ENCODE measurements at places on chromosomes 6 and 20. TPM values are rescaled to one million over a fixed set of nuclear protein-coding genes. Genes with fewer than 3 reads are reported as not detected.

GRCh38 chr6:112029045-112029822, 24.7 kb upstream of the CCN6 start:
- DNase-seq, result peak; percentile 47

DNA sequence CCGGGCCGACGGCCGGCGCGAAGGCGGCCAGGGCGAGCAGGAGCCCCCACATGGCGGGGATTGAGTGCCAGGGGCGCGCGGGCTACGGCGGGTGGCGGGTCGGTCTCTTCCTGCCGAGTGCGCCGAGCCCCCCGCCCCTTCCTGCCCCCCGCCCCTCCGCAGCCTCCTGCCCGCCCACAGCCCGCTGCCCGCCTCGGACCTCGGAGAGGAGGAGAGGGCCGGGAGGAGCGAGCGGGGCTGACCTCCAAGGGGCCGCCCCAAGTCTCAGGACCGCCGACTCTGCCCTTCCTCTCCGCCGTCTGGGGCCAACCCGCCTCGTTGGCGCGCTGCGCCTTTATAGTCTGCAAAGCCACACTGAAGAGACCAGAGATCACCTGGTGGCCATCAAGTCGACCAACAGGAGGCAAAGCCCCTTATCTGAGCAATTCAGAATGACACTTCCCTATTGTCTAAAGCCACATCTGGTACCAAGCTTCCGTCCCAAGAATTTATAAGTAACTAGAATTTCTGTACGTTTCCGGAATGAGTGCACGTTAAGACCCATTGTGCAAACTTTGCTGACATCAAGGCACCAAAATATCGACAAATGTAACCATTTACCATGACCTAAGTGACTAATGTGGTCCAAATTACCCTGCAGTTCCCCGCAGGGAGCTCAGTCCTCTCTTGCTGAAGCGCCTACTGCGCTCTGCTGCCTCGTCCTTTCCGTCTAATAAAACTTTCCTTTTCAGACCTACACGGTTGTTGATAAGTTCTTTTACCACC, at the start of gene CPXM1:
Gene CPXM1, minus strand, starts transcription at position 107 of the 765 bp plus-strand sequence. Its CDS starts 55 bp downstream, at position 52.
- DNase-seq, result no peak

DNA sequence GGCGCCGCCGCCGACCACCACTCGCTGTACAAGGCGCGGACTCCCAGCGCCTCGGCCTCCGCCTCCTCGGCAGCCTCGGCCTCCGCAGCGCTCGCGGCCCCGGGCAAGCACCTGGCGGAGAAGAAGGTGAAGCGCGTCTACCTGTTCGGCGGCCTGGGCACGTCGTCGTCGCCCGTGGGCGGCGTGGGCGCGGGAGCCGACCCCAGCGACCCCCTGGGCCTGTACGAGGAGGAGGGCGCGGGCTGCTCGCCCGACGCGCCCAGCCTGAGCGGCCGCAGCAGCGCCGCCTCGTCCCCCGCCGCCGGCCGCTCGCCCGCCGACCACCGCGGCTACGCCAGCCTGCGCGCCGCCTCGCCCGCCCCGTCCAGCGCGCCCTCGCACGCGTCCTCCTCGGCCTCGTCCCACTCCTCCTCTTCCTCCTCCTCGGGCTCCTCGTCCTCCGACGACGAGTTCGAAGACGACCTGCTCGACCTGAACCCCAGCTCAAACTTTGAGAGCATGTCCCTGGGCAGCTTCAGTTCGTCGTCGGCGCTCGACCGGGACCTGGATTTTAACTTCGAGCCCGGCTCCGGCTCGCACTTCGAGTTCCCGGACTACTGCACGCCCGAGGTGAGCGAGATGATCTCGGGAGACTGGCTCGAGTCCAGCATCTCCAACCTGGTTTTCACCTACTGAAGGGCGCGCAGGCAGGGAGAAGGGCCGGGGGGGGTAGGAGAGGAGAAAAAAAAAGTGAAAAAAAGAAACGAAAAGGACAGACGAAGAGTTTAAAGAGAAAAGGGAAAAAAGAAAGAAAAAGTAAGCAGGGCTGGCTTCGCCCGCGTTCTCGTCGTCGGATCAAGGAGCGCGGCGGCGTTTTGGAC, 2.0 kb downstream of the SOX4 start:
- no peak for DNase-seq

DNA sequence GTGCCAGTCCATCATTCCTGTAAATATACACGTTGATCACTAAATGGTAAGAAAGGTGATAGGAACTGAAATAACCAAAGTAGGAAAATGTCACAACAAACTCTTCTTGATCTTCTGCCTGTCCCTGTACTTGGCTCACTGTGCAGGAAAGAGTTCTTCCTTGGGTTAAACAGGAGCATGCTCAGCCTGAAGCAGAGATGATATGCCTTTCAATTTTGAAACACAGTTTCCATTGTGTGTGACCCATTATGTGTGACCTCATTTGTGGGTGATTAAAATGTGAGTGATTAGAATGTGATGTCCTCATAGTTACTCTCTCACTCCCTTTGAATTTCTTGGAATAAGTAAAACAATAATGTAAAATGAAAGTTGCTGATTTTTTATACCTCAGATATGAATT, 427.2 kb upstream of the AGPAT4 start:
- DNase-seq, result no peak

DNA sequence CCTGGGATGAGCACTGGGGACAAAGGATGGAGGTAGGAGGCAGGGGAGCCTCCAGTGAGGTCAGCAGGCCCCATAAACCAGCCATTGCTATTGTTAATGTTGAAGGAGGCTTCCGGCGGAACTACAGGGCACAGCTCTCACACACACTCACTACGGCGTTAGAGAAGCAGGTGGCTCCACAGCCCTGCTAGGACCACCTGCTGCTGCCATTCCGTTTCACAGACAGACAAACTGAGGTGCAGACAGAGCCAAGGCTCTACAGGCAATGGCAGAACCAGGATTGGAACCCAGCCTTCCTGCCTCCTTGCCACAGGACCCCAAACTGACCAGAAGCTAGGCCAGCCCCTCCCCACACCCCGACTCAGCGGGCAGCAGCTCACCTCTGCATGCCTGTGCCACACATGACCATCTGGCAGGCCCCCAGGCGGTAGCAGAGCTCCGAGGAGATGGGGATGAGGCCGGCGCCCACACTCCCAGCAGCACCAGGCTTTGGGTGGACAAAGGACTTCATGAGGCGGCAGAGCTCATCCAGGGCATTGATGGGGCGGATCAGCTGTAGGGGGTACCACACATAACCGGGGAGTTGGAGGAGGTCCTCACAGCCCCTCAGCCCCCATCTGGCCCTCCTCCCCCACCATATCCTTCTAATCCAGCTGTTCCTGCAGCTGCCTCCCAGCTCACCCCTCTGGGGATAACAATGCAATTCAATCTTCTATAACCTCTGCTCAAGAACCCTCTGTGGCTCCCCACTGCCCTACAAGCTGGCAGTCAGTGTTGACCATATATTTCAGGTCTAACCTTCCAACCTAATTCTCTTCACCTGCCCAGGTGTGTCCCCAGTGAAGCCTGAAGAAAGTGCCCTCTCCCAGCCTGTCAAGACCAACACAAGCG, 198.5 kb downstream of the PREX1 start:
- no peak for DNase-seq

DNA sequence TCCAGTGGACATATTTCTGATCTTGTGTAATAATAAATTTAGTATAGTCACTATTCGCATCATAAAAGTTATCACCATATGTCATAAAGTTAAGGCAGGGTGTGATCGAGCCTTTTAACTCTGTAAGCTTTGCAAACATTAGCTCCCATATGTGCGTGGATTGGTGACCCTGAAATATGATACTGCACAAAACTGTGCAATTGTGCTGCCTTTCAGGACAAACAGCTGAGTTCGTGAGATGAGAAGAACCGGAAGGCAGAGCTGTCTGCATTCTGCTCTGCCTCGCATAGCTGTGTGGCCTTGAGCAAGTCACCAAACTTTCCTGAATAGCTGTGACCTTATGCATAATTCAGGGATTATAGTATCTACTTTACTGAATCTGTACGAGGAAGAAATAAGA, 3.2 kb upstream of the PLEKHG1 start:
- no peak for DNase-seq

DNA sequence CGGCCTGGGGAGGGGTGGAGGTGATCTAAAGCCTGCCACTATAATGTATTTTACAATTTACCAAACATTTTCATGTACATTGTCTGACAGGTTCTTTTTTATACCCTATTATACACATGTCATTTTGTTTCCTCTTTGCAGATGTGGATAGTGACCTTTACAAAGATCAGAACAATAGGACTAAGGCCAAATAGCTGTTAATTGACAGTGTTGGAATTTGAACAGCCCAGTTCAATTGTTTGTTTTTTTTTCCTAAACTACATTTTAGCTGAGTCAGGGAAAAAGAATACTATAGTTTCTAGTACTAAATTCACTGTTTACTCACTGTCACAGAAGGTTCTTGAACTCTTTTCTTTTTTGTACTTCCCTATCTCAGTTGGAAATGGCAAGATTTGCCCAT, 40.2 kb downstream of the PGM3 start:
- no peak for DNase-seq

DNA sequence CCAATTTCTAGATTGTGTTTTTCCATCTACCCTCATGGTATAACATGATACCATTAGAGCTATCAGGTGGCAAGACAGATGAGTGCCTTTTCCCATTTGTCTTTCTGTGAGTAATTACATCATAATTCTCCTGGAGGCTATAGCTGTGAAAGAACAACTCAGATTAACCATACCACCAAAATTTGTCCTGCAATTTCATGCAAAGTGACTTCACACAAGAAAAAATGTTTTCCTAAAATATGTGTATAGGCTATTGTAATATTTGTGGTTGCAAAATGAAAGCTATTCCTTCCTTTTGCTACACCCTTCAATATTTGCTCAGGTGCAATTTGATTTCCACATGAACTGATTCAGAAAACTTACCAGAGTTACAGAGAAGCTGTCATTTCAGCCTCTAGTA, 547.7 kb upstream of the ID4 start:
- DNase-seq, result no peak

GRCh38 chr6:40244699-40245098, 310.4 kb upstream of the MOCS1 start:
- DNase-seq, result no peak

DNA sequence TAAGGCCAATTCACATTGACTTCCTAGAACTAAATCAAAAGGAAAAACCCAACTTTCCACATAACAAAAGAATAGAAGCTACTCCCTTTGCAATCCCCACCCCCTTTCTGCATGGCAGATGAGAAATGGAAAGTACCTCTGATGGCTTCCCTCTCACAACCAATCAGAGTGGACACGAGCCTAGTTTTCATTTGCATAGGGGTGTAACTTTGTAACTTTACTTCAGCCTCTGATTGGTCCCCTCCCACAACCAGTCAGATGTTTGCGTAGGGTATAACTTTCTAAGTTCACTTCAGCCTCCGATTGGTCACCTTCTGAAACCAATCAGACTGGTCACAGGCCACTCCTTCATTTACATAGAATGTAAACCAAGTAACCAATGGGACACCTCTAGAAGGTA, 328.5 kb downstream of the CDH26 start:
- DNase-seq, result no peak

TRIM31 gene
- polyA plus RNA-seq, result 0.08 TPM

MCCD1 gene
- not detected for polyA plus RNA-seq

ACSS1 gene
- polyA plus RNA-seq, result 3.4 TPM

All from H1 (cell line).